Neural crest cell (in vitro differentiated cells): ENCODE measurements at places on chromosomes 6 and 20.

DNA sequence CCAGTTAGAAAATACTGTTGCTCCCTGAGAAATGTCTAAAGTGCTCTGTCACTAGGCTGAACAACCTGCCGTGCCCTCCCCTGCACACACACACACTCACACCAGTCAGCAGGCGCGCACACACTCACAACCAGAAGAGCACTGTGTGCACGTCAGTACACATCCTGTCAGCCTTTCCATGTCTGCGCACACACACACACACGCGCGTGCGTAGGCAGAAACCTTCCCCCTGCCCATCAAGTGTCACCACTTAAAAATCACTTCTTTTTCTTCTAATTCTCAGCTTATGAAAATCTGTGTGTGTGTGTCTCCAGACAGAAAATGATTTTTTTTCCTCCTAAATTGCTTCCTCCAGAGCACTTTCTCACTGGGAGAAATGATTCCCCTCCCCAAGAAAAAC is 100.3 kb downstream of the EDN3 start:
- DNase-seq = no peak

GRCh38 chr6:26561533-26562466 is 23.6 kb downstream of the HMGN4 start:
- no peak for DNase-seq

DNA sequence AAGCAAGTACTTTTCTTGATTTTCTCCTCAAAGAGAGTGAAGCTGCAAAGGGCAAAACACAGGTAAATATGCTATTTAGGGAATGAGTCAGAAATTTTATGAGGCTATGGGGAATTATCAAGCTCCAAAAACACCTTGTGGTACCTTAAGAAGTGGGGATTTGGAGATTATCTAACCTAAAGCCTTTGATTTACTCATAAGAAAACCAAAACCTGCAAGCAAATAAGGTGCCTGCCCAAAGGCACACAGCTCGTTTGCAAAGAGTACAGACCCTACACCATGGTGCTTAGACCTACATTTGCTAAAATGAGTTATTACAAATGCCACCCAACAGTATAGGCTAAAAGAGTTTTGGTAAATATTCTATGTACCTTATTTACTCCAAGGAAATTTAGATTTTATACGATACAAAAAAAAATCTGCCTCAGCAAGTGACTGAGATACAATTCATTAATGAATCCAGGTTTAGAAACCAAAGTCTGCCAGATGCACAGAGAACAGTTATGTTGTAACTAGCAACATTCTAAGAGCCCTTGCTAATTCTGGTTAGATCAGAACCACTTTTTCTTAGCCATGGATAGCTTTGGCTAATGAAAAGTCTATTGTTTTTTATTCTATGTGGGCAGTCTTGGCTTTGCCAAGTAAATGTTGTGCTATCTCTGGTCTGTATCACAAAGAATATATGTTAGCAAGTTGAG is 101.5 kb downstream of the KHDC1L start:
- DNase-seq = no peak

DNA sequence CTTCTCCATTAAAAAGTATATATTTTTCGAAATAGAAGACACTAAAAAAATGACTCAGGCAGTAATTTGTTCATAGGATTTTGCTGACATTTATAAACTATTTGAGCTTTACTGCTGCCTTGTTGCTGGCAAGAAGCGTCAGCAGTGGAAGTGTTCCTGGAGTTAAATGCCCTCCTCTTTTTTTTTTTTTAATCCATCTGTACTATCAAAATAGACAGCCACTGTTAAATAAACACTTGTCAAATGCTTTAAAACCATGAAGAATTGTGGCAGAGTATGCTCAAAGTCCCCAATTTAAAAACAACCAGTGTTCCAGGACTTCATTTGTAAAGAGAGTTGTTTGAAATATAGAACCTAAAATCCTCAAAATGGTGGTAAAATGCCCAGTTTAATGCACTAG is 253.8 kb downstream of the NKAIN2 start:
- no peak for DNase-seq

DNA sequence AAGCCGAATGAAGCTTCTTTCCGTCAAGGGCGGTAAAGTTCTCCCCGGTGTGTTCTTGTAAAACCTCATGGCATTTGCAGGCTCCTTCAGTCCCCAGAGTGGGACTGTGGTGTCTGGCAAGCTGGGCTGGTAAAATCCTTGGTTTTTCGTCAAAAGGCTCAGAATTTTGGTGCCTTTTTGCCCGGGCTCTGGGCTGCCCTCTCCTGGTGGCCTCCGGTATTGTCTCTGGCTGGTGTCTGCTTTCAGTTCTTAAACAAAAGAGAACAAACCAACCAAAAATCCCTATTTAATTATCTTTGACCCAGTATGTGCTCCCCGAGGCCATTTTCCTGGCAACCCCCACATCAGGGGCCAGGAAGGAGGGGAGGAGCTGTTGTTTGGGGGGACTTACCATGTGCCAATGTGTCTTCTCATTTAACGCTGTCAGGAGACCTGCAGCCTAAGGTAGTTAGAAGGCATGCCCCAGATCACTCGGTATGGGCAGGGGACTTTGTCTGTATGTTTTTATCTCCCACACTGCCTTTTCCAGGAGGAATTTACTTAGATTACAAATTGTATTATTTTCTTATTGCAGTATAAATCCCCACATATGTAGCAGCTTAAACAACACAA is 11.1 kb downstream of the CDH4 start:
- DNase-seq = peak; percentile 70

DNA sequence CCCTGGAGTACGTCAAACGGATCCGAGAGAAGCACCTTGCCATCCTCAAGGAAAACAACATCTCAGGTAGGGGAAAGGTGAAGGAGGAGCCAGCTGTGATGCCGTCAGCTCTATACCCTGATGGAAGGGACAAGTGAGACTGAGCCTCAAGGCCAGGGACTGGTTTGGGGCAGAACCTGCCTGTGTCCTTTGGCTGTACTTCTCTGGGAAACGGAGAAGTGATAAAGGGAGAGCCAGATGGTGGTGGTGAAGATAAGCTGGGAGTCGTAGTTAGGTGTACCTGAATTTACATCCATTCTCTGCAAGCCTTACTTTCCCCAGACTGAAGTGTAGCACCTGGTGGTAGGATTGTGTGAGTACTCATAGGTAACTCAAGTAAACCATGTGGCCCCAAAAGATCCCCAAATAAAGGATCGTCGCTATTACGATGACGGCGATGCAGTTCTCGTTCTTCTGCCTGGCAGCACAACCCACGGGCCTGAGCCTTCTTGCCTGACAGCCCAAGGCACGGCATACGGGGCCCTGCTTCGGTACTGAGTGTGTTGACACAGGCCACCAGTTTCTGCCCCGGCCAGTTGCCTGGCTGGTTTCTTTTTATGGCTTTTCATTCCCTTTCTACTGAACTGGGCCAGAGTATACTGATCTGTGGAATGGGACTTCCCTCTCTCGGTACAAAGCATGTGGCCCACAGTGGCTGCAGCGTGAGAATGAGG is 10.6 kb downstream of the PCIF1 start:
- no peak for DNase-seq

DNA sequence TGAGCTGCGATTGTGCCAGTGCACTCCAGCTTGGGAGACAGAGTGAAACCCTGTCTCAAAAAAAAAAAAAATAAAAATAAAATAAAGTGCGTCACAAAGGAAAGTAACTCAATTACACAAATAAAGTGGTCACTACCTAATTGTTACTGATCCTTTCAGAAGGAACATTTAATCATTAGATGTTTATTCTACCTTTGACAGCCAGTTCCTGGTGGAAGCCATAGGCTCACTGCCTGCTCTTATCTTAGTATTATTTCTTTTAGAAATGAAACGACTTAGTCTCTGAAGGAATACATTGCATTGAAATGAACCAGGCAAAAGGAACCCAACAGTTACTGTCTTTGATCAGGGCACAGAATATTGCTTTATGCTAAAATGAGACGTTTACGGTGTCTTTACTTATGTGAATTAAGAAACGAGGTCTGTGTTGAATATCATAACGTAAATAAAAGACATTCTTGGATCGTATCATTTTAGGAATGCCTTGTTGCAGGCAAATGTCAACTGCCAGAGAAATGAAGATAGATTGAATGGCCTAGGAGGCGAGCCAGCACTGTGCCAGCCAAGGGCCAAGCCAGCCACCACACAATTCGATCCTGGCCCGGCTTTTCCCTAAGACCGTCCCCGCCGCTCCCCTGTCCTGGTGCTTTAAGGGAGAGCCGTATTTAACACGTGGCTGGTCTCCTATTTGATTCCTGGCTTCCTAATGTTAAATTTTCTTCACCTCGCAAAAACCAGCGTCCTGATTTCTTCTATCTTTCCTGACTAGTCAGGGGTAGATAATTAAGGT is 136.7 kb upstream of the GMDS start:
- DNase-seq = no peak

- DNase-seq = no peak
These were observed 37.4 kb downstream of the RFPL4B start for GRCh38 chr6:112384511-112384910.

- no peak for DNase-seq
These were observed 63.4 kb downstream of the PLG start for GRCh38 chr6:160765412-160765811.

GRCh38 chr6:114169763-114170162 is 173.1 kb downstream of the HS3ST5 start:
- no peak for DNase-seq

GRCh38 chr20:15930311-15931305 is 642.6 kb downstream of the KIF16B start:
- no peak for DNase-seq
